Effector memory CD4-positive, alpha-beta T cell (primary cell): ENCODE measurements at places on chromosomes 5 and 9.

GRCh38 chr5:113203916-113204315 is 227.3 kb downstream of the DCP2 start:
- DNase-seq, result no peak

- DNase-seq, result no peak
Observed at GRCh38 chr9:100739208-100739607, 161.3 kb downstream of the CAVIN4 start.

DNA sequence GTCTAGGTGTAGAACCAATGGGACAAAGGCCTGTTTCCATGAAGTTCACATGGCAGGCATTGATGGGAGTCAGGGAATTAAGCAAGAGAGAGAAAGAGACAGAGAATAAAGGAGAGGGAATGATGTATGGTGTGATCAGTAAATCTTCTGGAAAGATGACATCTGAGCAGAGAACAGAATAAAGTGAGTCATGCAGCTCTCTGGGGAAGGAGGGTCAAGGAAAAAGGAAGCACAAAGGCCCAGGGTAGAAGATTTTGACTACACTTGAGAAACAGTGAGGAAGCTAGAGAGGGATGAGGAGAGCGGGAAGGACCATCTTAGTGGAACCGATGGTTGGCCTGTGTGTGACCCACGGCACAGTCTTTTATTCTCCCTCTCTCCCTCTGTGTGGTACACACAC is 425.9 kb downstream of the SPOCK1 start:
- DNase-seq, result no peak

DNA sequence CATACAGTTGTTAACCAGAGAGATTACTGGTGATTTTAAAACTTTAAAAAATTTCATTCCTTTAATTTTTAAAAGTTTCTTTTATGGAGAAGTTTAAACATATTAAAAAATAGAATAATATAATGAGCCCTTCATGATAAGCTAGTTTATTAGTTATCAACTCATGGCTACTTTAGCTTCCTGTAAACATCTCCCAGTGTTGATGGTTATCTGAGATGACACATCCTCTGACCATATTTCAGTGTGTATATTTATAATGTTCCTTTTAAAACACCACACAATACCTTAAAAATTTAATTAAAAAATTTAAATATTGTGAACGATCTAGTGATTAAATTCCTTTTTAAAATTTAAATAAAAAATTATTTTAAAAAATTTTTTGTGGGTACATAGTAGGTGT is 74.1 kb downstream of the IPO11 start:
- DNase-seq, result no peak

DNA sequence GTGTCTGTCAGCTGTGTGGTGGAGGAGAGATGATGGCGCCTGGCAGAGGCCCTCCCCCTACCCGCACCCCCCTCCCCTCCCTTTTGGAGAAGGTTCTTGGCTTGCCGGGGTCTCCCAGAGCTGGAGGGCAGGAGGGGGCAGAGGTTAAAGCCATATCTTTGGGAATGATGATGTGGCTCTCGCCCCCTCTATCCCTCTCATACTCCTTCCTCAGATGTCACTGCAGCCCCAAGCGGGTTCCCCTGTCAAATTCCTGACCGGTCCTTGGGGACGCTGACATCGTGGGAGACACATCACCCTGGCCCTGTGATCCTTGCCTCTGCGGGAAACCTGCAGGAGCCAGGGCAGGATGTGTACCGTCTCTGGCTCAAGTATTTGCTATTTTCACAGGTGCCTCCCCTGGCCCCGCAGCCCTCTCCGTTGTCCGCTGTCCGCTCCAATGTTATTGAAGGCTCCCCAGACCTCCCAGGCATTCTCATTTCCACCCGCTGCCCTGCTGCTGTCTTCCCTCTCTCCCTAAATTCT is 109.5 kb downstream of the FOXD1 start:
- DNase-seq, result no peak

DNA sequence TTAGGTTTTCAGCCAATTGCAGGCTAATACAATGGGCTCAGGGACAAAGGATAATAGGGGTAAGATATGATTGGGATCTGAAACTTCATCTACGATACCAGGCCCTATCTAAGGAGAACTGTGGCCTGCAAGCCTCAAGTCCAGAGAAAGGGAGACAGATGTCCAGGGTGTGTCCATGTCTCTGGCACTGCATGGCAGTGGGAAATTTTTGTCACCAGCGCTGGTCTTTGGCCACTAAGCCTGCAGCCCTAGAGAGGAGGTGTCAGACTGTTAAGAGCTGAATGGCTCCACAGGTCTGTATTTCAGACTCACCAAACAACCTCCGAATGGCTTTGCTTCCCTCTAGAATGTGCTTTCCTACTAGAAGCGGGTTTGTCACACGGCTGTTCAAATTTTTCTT is 6.6 kb upstream of the CNOT6 start:
- DNase-seq, result no peak

DNA sequence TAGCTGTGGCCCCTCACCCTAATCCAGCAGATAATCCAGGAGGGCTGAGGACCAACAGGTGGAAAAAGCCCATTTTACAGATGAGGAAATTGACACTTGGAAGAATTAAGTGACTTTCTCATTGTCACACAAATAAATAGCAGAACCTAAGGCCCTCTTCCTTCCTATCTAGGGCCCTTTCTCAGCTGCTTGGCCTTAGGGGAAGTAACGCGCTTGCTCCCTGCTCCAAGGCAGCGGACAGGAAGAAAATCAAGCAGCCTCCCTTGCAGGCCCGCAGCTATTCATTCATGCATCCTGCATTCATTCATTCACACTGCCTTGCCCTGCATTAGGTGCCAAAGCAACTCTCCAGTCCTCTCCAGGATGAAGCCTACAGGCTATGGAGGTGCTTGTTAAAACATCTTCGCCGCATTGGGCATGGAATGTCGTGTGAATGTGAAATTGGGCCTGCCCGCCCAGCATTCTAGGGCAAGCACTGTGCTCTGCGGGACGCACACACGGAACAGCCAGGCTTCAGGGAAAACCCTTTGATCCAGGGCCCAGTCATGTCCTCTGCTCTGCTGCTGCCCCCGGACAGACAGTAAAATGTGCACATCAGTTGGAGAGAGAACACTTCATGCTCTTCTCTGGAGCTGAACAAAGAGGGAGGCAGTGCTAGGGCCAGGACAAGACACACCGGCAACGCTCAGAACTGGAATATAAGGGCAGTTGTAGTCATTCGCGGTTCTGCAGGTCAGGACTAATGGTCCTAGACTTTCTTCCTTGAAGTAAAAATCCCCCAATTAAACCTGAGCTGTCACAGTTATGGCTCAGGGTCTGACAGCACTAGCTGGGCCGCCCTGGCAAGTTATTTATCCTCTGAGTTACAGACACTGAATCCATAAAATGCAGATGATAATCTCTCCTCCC is 166.0 kb downstream of the COL23A1 start:
- DNase-seq, result no peak

DNA sequence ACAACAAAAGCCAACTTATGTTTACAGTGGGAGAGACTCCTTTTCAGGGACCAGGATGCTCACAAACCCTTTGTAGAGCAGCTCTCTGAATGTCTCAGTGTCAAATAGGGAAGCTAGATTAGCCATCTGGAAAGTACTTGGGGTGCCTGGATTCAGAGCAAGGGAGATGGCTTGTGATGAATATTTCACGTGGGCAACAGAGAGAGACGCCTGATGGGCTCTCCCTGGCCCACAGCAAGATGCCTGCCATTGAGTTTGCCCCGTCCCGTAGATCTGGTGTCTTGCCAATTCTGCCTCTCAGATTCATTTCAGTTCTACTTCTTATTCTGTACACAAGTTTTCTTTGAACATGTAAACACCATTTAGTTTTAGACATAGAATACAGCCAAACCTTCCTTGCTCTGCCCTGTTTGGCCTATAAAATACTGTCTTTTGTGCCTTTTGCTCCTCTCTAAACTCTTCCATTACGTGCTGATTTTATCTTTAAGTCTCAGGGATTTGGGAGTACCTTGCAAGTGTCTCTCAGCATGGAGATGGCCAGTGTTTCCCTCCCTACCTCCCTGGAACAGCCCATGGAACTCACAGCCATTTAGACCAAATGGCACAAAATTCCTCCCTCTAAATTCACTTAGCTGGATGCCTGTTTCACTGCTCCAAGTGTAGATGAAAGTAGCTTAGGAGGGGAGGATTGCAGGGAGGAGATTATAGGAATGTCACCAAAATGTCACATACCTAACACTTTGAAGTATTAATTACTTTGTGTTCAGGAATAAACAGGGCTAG is 234.3 kb downstream of the SAXO1 start:
- no peak for DNase-seq

GRCh38 chr5:138702166-138703077 is 50.8 kb upstream of the CTNNA1 start:
- DNase-seq, result no peak

DNA sequence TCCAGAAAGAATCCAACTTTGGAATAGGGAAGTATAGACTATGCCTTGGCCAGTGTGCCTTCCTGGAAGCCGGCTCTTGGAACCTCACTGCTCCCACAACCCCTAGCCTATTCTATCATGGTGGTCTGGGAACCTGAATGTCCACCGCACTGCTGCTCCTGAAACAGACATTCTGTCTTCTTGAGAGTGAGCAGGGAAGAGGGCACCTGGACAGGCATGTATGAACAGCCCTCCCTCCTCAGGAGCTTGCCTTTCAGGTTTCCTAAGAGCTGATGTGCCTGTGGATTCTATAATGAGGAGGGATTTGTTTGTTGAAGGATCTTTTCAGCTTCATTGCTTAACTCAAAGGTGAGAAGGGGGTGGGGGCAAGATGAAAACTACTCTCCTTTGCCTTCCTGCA is 55.1 kb upstream of the XPA start:
- no peak for DNase-seq

DNA sequence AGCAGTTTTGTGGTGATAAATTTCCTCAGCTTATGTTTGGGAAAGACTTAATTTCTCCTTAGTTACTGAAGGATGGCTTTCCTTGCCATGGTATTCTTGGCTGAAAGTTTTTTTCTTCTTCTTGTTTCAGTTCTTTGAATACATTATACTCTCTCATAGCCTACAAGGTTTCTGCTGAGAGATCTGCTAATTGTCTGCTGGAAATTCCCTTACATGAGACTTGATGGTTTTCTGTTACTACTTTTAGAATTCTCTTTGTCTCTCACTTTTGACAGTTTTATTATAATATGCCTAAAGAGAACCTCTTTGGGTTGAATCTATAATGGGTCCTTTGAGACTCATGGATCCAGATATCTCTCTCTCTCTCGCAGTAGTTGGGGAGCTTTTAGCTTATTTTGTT is 693.6 kb downstream of the PRELID2 start:
- no peak for DNase-seq

DNA sequence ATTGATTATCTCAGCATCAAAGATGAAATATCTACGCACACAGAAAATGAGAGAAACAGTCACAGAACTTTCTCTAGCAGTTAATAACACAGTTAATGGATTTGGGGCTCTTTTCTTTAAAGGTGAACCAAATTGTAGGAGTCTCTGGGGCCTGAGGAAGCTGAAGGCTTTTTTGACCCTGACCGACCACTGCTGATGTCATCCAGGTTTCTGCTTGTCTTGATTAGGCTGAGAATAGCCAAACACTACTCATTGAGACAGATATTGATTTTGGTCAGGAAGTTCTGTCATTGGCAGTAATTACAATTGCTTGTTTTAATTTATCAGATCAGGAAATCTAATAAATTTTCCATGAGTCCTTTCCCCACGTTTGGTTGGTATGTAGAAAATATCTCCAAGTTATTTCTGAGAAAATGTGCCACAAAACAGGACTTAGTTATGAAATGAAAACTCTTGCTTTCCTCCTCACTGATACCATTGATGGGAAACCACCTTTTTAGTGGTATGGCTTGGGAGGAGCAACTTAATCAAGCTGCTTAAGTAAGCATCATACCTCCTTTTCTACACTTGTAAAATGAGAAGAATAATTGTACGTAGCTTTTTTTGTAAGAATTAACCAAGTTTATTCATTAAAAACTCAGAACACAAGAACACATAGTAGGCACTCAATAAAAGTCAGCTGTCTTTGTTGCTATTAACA is 19.7 kb downstream of the CARTPT start:
- no peak for DNase-seq

- no peak for DNase-seq
Observed at GRCh38 chr9:97418880-97419279, 7.0 kb downstream of the TDRD7 start.

- DNase-seq, result no peak
Observed at GRCh38 chr9:134265078-134265477, 61.2 kb upstream of the RXRA start.

GRCh38 chr9:124869466-124869985 is 7.6 kb downstream of the ARPC5L start:
- DNase-seq, result peak; percentile 42

- DNase-seq, result no peak
Observed at GRCh38 chr5:138339464-138339863, 1.4 kb downstream of the FAM53C start.

DNA sequence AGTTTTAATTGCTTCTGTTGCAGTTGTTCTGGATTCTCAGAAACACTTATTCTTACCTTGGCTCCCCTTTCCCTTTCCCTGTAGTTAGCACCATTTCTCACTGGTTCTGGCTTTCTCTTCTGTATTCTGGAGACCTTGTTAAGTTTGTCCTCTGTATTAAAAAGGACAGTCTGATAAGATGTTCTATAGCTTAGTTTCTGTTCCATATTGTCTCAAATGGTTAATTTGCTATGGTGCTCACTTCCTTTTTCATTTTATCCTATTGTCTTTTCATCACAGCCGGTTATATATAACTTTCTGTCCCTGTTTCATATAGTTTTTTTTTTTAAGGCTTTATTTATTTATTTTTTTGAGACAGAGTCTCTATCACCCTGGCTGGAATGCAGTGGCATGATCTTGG is 41.4 kb upstream of the KIAA1958 start:
- DNase-seq, result no peak

DNA sequence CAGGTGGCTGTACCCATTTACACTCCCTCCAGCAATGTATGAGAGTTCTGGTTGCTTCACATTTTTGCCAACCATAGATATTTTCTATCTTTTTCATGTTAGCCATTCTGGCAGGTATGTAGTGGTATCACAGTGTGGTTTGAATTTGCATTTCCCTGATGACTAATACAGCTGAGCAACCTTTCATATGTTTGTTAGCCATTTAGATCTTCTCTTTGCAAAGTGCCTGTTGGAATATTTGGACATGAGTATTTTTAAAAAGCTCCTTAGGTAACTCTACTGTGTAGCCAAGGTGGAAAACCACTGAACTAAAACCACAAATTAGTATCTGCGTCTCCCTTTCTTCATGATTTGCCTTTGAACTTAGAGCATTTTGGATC is 31.9 kb downstream of the IRF1 start:
- DNase-seq, result no peak

DNA sequence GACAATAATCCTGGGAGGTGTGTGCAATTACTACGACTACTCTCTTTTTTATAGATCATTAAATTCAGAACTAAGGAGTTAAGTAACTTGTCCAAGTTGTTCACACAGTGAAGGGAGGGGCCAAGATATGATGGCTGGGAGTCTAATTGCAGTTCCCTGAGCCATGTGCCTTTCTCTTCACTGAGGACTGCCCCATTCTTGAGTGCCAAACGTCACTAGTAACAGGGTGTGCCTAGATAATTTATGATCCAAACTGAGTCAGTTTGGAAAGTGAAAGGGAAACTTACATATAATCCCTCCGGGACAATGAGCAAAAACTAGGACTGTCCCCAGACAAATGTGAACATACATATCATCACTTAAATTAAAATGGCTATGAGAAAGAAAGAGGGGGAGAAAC is 20.2 kb downstream of the IL7R start:
- no peak for DNase-seq
